K562 (cell line): ENCODE measurements at places on chromosomes 13 and 19. TPM values are rescaled to one million over a fixed set of nuclear protein-coding genes. Genes with fewer than 3 reads are reported as not detected.

DNA sequence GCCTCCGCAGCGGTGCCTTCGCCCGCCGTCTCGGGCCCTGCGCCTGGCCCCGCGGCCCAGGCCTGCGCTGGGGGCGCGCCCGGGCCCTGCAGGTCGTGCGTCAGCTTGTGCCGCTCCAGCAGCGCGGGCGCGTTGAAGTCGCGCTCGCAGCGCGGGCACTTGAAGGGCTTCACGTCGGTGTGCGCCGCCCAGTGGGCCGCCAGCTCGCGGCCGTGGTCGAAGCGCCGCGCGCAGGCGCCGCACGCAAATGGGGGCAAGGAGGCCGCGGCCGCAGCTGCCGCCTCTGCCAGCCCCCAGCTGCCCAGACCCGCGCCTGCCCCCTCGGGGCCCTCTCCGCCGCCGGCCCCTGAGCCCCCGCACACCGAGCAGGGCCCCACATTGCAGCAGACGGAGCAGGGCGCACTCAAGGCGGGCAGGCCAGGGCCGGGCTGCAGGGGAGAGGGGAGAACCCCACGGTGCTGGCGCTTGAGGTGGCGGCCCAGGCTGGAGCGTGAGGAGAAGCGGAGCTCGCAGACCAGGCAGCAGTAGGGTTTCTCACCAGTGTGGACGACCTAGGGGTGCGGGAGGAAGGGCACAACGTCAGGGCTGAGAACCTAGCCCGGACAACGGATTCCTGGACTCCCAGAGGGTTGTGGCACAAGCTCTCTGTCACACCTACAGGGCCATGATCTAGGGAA is 6.1 kb downstream of the FIZ1 start:
- DNase-seq, result no peak

GRCh38 chr19:48450441-48450840 is 4.7 kb downstream of the GRWD1 start:
- DNase-seq, result no peak

DNA sequence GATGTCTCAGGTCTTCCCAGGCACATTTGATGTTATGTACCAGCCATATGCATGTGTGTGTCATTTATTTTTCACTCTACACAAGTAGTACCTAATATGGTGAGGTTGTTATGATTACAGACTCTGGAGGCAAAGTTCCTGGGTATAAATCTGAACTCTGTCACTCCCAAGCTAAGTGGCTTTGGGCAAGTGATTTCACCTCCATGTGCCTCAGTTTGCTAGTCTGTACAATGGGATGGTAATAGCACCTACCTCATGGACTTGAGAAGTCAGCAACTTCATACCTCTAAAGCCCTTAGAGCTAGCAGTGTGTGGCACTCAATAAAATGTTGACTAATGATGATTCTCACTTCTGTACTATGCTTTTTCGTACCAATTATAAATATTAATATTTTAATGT is 3.9 kb upstream of the CATSPERG start:
- no peak for DNase-seq

DNA sequence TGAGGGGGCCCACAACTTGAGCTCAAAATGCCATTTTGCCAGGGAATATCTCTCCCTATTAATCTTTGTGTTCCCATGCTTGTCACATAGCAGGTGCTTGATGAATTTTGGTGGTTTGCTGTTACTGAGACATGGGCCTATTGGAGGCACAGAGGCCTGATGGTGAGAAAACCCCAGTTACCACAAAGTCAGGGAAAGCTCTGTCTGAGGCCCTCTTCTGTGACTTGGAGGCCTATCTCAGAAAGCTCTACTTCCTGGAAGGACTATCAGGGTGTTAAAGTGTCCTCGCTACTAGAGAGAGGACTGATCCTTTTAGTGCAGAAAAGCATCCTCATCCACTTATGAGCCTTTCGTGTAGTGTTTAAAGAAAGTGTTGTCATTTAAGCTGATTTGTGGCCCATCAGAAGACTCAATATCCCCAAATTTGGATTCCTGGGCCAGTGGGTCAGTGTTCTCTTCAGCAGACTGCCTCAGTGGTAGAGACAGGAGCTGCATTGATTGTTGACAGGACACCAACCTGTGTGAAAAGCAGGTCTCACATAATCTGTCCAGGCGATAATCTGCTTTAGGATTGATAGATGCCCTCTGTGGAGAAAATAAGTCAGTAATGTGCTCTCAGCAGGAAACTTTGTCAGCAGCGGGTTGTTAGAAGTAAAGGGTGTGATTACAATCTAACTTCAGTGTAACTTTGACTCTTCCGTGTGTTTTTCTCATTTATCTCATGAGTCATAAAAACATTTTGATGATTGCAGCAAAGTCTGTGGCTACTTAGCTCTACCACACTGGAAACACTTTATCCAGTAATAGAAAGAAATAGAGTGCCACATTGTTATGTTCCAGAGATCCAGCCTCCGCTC is 121.0 kb downstream of the AKAP11 start:
- no peak for DNase-seq

DNA sequence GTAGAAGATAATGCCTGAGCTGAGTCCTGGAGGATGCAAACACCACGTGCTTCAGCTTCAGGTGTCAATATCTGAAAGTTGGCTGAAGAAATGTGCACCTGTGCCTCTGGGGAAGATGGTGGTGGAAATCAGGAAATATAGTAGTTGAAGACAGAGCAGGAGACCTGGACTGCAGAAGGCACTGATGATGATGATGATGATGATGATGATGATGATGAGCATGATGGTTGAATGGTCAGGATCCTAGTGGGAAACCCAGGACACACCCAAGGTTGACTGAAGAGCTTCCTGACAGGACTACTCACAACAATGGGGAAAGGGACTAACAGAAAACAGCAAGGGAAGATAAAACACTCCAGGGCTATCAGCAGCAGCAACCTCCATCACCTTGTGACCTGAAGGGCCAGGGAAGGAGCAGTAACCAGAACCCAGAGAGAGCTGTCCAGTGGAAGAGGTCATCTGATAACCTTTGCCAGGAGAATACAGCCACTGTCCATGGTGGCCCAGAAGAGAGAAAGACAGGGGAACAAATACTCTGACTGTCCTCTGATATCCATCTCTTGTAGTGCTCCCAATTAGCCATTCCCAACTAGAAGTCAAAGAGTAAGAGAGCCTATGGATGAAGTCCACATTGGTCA is 170.3 kb downstream of the TSHZ3 start:
- DNase-seq, result no peak

- DNase-seq, result no peak
These were observed 72.8 kb upstream of the PCDH8 start for GRCh38 chr13:52921194-52921593.

- no peak for DNase-seq
These were observed 154.3 kb downstream of the SIPA1L3 start for GRCh38 chr19:38061294-38061693.

DNA sequence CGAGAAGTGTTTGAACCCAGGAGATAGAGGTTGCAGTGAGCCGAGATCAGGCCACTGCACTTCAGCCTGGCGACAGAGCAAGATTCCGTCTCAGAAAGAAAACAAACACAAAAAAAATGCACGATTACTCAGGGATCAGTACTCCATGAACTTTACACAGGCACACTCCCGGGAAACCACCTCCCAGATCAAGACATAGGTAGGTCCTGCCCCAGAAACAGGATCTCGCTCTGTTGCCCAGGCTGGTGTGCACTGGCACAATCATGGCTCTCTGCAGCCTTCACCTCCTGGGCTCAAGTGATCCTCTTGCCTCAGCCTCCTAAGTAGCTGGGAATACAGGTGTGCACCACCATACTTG is 11.2 kb downstream of the VASP start:
- DNase-seq, result no peak

DNA sequence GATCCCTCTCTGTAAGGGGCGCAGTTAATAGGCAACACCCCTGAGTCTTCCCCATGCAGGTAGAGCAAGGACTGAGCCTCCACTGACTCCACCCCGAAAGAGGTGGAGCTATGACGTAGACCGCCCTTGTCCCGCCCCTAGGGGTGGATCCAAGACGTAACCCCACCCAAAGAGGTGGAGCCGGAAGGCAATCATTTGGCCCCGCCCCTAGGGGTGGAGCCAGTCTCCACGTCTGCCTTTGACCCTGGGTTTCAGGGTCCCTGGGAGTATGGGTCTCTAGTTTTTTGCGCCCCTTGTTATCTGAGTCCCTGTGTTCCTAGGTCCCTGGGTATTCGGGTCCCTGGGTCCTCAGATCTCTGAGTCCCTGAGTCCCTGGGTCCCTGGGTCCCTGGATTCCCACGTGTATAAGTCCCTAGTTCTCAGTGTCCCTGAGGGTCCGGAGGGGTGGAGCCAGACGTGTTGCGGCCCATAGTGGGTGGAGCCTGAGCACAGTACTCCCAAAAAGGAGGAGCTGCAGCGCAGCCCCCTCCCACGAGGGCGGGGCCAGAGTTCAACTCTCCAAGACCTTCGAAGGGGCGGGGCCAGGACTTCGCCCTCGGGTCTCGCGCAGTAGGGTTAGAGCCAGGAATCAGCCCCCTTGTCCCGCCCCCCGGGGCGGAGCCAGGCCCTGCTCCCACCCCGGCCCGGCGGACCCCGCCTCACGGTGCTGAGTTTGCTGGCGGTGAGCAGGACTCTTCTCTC is 5.3 kb downstream of the DENND1C start:
- DNase-seq, result peak; percentile 85

DNA sequence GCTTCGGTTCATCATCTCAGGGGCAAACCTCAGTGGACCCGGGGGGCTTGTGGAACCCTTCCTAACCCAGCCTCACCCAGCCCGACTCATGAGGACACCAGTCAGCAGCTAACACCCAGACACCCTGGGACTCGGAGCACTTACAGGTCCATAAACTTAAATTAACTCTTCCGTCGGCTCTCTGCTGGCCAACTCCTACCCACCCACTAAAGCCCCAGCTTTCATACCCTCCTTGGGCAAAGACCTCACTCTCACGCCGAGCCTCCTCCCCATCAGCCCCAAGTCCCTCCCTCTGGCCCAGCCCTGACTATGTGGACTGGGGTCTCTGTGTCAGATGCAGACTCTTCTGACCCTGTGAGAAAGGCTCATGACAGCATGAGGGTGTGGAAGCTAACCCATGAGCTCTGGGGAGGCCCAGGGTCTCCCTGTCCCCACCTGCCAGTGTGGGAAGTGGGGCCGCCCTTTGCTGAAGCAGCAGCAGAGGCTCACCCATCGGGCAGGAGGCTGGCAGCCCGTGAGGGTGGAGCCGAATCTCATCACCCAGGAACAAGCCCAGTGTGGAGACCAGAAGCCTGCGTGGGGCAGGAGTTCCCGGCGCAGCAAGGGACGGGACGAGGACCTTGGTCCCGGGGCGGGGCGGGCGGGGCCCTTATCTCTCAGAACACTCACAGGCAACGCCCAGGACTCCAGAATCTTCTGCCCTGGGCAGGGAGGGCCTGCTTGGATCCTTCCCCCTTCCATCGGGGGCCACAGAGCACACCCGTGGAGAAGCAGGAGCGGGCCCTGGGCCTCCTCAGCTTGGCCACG is 19.8 kb downstream of the TCF3 start:
- peak; percentile 95 for DNase-seq

- DNase-seq, result no peak
These were observed 43.1 kb downstream of the ZMYM2 start for GRCh38 chr13:20001366-20002190.

GRCh38 chr19:2087621-2088100 is 8.5 kb downstream of the MOB3A start:
- no peak for DNase-seq

GRCh38 chr19:28641395-28641794 is 571.6 kb downstream of the UQCRFS1 start:
- DNase-seq, result no peak

GRCh38 chr13:33251131-33251661 is 34.4 kb downstream of the STARD13 start:
- no peak for DNase-seq

Gene CACNG7
- total RNA-seq, result not detected in 2 replicates

Gene SULT2A1
- total RNA-seq, result 0.16 and 0.18 TPM in 2 replicates

Gene PDX1
- not detected in 2 replicates for total RNA-seq

Gene SBSN
- total RNA-seq, result not detected in 2 replicates

Gene ZNF579
- 15.0 and 15.9 TPM in 2 replicates for total RNA-seq

Gene DHDH
- 1.6 and 2.1 TPM in 2 replicates for total RNA-seq

Gene PRTN3
- total RNA-seq, result 0.60 and 0.86 TPM in 2 replicates

Gene CPT1C
- 3.1 and 4.4 TPM in 2 replicates for total RNA-seq

Gene ZNF585A
- total RNA-seq, result 4.9 and 6.1 TPM in 2 replicates
